ENCODE measurements at places on chromosomes 7 and 10.

DNA sequence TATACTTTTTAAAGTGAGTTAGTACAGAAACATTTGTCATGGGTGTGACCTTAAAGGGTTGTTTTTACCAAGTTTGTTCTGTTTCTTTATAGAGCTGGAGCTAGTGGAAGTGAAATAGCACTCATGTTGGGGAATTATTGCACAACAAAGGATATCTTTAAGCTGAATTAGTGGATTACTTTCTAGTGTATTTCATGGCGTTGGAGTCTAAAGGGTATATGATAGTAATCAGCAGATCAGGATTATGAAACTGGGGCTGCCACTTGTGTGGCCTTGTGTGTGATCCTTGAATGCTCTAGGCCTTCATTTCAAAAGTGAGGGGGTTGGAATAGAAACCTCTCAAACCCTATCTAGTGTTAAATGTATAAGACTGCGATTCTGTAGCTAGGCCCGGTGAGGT is 123.6 kb downstream of the LYZL1 start:
- no peak overlapping the region for H3K27ac ChIP-seq
- peaks cover 6% of the 10 kb centered on the region for H3K4me1 ChIP-seq
- H3K27me3 ChIP-seq = no peaks in the 10 kb centered on the region
- no peak overlapping the region for H3K4me3 ChIP-seq

- H3K36me3 ChIP-seq = no peaks in the 10 kb centered on the region
- peak overlapping the region; percentile 26 for H3K4me3 ChIP-seq
- H3K27me3 ChIP-seq = no peaks in the 10 kb centered on the region
- peaks cover 5% of the 10 kb centered on the region for H3K4me1 ChIP-seq
- DNase-seq = no peak
These were observed 57.3 kb upstream of the TES start for GRCh38 chr7:116153050-116153449.

DNA sequence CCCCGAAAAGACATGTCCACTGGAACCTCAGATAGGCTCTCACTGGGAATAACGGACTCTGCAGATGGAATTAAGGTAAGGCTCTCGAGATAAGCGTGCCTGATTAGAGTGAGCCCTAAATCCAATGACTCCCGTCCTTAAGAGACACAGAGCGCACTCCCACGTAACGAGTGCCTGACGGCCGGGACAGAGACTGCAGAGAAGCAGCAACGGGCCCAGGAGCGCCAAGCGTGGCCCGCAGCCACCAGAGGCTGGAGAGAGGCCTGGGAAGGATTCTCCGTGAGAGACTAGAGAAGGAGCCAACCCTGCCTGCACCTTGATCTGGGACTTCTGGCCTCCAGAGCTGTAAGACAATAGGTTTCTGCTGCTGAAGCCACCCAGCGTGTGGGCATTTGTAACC is 20.0 kb upstream of the TNRC18 start:
- no peaks in the 10 kb centered on the region for H3K36me3 ChIP-seq
- no peak overlapping the region for H3K4me3 ChIP-seq
- H3K27ac ChIP-seq = no peak overlapping the region
- H3K4me1 ChIP-seq = peaks cover 18% of the 10 kb centered on the region
- no peaks in the 10 kb centered on the region for H3K27me3 ChIP-seq

DNA sequence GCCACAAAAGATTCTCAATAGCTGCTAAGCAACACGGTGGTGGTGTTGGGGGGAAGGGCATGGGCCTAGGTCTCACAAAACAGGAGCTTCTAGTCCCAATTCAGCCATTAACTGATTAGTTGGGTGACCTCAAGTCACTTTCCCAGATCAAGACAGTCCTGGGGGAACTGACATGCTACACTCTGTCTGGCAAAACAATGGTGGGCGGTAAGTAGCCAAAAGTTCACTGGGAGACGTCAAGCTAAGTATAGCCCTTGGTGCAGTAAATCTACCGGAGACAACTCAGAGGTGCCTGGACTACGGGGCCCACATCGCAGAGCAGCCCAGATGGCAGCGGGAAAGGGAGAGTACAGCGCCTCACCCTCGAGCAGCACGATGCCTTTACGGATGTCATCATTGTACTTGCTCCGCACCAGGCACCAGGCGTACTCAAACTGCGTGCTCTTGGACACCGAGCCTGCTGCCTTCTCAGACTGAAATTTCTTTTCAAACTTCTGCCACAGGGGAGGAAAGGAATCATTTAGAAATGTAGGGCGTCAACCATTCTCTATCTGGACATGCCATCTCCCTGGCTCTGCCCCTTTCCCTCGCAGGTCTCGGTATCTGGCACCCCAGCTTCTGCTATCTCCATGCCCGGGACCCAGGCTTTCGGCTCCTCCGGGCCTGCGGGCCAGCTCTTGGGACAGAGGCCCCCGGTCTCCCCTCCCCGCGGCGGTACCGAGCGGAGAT is 1.1 kb downstream of the FIS1 start:
- H3K4me1 ChIP-seq = peaks cover 12% of the 10 kb centered on the region
- no peaks in the 10 kb centered on the region for H3K27me3 ChIP-seq
- H3K4me3 ChIP-seq = peak overlapping the region; percentile 100
- no peak for DNase-seq
- H3K27ac ChIP-seq = peak overlapping the region; percentile 97

- DNase-seq = no peak
- peaks cover 15% of the 10 kb centered on the region for H3K4me1 ChIP-seq
- no peak overlapping the region for H3K4me3 ChIP-seq
- peaks cover 16% of the 10 kb centered on the region for H3K36me3 ChIP-seq
- H3K27me3 ChIP-seq = no peaks in the 10 kb centered on the region
- no peak overlapping the region for H3K27ac ChIP-seq
These were observed 15.4 kb downstream of the YWHAG start for GRCh38 chr7:76343294-76343930.

GRCh38 chr10:73765066-73765465 is 16.8 kb upstream of the CHCHD1 start:
- H3K4me3 ChIP-seq = no peak overlapping the region
- peaks cover 47% of the 10 kb centered on the region for H3K36me3 ChIP-seq
- DNase-seq = no peak
- H3K4me1 ChIP-seq = no peaks in the 10 kb centered on the region

DNA sequence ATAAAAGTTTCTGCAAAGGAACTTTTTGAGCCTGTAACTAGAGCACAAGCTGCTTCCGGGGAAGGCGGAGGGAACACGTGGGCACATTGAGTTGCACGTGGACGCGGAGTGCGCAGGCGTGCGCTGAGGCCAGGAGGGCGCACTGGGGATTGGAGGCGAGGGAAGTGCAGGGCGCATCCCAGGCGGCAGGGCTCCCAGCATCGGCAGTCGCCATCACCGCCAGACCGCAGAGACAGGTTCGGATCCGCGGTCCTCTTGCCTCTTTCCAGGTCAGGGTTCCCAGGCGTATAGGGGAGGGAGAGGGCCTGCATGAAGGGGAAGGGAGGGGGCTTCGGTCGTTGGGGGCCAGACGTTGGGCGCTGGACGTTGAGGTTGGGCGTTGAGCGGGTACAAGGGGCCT is at the start of gene TDRD1:
Gene TDRD1, plus strand, starts transcription at position 206 of the 400 bp plus-strand sequence. CDS start 8,479 bp downstream, outside the sequence.
- DNase-seq = no peak
- peaks cover 11% of the 10 kb centered on the region for H3K4me1 ChIP-seq
- no peaks in the 10 kb centered on the region for H3K27me3 ChIP-seq
- peak within 1 kb of the TSS; percentile 10 for H3K4me3 ChIP-seq
- H3K27ac ChIP-seq = peak within 1 kb of the TSS; percentile 29

GRCh38 chr10:116664631-116665030 is 43.9 kb downstream of the PNLIPRP2 start:
- H3K4me1 ChIP-seq = peaks cover 3% of the 10 kb centered on the region
- H3K27me3 ChIP-seq = no peaks in the 10 kb centered on the region
- H3K36me3 ChIP-seq = no peaks in the 10 kb centered on the region
- H3K27ac ChIP-seq = no peak overlapping the region

- no peaks in the 10 kb centered on the region for H3K36me3 ChIP-seq
- H3K4me1 ChIP-seq = no peaks in the 10 kb centered on the region
These were observed 655.0 kb upstream of the ADARB2 start for GRCh38 chr10:2392145-2392812.

GRCh38 chr10:98331885-98332284 is 63.9 kb upstream of the LOXL4 start:
- no peaks in the 10 kb centered on the region for H3K36me3 ChIP-seq
- DNase-seq = no peak
- H3K4me1 ChIP-seq = peaks cover 13% of the 10 kb centered on the region

DNA sequence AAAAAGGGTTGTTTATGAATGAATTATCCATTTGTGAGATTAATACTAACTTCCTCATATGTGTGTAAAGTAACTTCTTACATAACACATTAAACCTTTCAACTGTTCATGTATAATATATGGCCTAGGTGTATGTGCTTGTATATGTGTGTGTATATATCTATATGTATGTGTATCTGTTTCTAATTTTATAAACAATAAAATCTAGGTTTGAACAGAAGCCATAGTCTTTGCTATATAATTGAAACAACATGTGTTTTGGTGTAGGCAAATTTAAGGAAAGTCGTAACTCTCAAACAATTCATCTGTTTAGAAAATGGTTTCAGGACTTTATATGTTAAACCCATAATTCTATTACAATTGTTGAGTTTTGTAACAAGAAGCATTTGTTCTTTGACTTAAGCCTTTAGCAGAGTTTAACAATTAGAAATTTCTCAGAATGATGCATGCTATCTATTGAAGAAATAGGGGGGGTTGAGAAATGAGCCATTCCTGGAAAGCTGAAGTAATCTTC is 103.3 kb downstream of the BBS9 start:
- no peak for DNase-seq
- no peaks in the 10 kb centered on the region for H3K4me1 ChIP-seq
- no peak overlapping the region for H3K27ac ChIP-seq
- no peak overlapping the region for H3K4me3 ChIP-seq
- no peaks in the 10 kb centered on the region for H3K27me3 ChIP-seq

- no peak overlapping the region for H3K4me3 ChIP-seq
- H3K27me3 ChIP-seq = peaks cover 5% of the 10 kb centered on the region
- no peak overlapping the region for H3K27ac ChIP-seq
- no peaks in the 10 kb centered on the region for H3K36me3 ChIP-seq
- H3K4me1 ChIP-seq = no peaks in the 10 kb centered on the region
- DNase-seq = peak; percentile 25
These were observed 43.7 kb downstream of the DNAJB9 start for GRCh38 chr7:108613147-108613948.

GRCh38 chr10:24307116-24307515 is 98.2 kb downstream of the KIAA1217 start:
- no peak for DNase-seq
- no peaks in the 10 kb centered on the region for H3K27me3 ChIP-seq
- H3K4me1 ChIP-seq = no peaks in the 10 kb centered on the region
- no peak overlapping the region for H3K4me3 ChIP-seq

GRCh38 chr7:52154382-52154781 is 837.8 kb upstream of the COBL start:
- no peak for DNase-seq
- H3K27ac ChIP-seq = no peak overlapping the region
- H3K4me1 ChIP-seq = no peaks in the 10 kb centered on the region
- H3K36me3 ChIP-seq = no peaks in the 10 kb centered on the region
- no peaks in the 10 kb centered on the region for H3K27me3 ChIP-seq

DNA sequence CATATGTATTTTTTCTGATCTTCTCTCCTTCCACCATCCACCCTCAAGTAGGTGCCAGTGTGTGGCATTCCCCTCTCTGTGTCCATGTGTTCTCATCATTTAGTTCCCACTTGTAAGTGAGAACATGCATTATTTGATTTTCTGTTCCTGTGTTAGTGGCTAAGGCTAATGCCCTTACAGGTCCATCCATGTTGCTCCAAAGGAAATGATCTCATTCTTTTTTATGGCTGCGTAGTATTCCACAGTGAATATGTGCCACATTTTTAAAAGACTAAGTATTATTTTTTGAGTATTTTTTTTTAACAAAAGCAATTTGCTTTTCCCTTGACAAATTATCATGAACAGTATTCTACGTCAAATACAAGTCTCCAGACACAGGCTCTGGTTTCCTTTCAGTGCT is 86.4 kb upstream of the ZNF746 start:
- no peaks in the 10 kb centered on the region for H3K4me1 ChIP-seq
- no peaks in the 10 kb centered on the region for H3K36me3 ChIP-seq

DNA sequence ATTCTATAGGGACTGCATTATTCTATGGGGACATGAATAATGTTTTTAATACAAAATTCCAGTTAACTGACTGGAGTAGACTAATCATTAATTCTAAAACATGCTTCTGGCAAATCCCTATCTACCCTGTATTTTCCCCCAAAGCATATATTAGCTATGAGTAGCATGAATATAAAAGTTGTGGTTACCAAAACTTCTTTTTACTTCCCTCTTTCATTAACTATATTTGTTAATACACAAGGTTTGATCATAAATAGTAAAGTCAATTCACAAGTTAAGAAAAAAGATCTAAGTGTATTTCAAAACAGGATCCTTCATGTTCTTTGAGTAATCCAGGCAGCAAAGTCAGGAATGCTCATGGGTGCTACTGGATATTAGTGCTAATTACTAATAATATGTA is 2.9 kb upstream of the RALA start:
- no peak overlapping the region for H3K4me3 ChIP-seq
- H3K27ac ChIP-seq = no peak overlapping the region
- peaks cover 15% of the 10 kb centered on the region for H3K4me1 ChIP-seq
- H3K36me3 ChIP-seq = no peaks in the 10 kb centered on the region
- H3K27me3 ChIP-seq = 0 out of 2 replicates have a peak, but pooled peaks cover 2% of the 10 kb centered on the region
- DNase-seq = no peak

DNA sequence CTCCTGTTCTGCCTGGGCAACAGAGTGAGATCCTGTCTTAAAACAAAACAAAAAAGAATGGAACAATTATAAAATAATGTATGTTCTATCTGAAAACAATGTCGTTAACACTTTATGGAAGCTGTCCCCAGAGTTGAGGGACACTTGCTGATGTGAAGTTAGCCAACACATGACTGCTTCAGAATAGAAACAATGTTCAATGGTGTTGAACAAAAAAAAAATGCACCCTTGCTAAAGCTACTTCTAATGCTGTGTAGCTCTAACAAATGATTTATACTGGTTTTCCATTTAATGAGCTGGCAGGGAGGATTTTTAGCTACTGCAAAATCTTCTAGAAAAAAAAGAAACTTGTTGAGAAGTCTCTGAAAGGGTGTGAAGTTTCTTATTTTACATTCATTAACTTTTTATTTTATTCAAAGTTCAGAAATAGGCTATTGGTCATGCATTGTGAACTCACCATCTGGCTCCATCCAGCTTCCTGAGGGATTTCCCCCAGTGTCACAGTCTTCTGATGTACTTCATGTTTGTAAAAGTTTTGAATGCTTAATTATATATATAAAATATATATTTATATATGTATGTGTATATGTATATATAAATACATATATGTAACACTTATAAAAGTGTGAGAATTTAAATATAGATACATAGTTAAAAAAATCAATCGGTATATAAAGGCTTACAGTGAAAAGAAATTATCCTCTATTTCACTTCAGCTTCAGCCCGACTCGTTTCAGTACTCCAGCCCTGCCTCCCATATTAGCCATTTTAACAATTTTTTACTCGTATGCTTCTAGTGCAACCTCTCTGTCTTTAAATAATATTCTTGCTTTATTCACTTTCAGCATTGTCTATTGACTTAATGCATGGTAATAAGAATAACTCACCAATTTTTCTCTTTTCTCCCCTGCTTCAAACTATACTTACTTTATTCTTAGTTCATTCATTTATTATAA is 35.0 kb downstream of the HDAC9 start:
- peaks cover 7% of the 10 kb centered on the region for H3K4me1 ChIP-seq
- no peaks in the 10 kb centered on the region for H3K27me3 ChIP-seq
- DNase-seq = no peak
- H3K4me3 ChIP-seq = no peak overlapping the region

GRCh38 chr7:96167424-96167823 is 154.5 kb downstream of the SLC25A13 start:
- H3K4me3 ChIP-seq = no peak overlapping the region
- no peaks in the 10 kb centered on the region for H3K4me1 ChIP-seq
- H3K36me3 ChIP-seq = peaks cover 12% of the 10 kb centered on the region
- no peak overlapping the region for H3K27ac ChIP-seq
- H3K27me3 ChIP-seq = no peaks in the 10 kb centered on the region
